ENCODE measurements at places on chromosomes 4 and X. TPM values are rescaled to one million over a fixed set of nuclear protein-coding genes. Genes with fewer than 3 reads are reported as not detected.

Gene ETDA
- not detected for total RNA-seq

Gene UNC5C
- not detected for total RNA-seq

Gene SMIM20
- 14.3 TPM for total RNA-seq

Gene NHSL2
- total RNA-seq = 1.7 TPM

Gene OGT
- total RNA-seq = 330 TPM

Gene MAGIX
- 1.6 TPM for total RNA-seq

Gene F8A3
- total RNA-seq = 14.8 TPM

Gene FGFR3
- not detected for total RNA-seq

Gene ATP1B4
- total RNA-seq = not detected

Gene HADH
- total RNA-seq = 26.4 TPM

Gene SLC7A11
- total RNA-seq = 0.22 TPM

Gene MAP7D3
- 13.0 TPM for total RNA-seq

Gene REELD1
- 2.6 TPM for total RNA-seq

Gene DCAF8L2
- not detected for total RNA-seq

Gene NSG1
- not detected for total RNA-seq

Gene EDNRA
- not detected for total RNA-seq

Gene TMEM35A
- total RNA-seq = not detected

Gene CTAG1B
- total RNA-seq = not detected

Gene RHOH
- total RNA-seq = 209 TPM

Gene HTRA3
- total RNA-seq = not detected

Gene ADH1C
- not detected for total RNA-seq

Gene GASK1B
- 0.39 TPM for total RNA-seq

Gene CACNA1F
- 6.7 TPM for total RNA-seq

Gene KLHL4
- total RNA-seq = not detected

Gene NWD2
- total RNA-seq = not detected

Gene GPR82
- total RNA-seq = not detected

Gene TRMT10A
- total RNA-seq = 4.5 TPM

Gene SLC6A8
- total RNA-seq = 1.8 TPM

Gene GPR143
- total RNA-seq = not detected

Gene RBM41
- total RNA-seq = 36.5 TPM

Gene SHROOM2
- not detected for total RNA-seq

Gene EMCN
- not detected for total RNA-seq

Gene CDKL5
- total RNA-seq = 4.7 TPM

Gene SMIM10L2A
- 0.53 TPM for total RNA-seq

Gene ZMYM3
- total RNA-seq = 40.0 TPM

Gene MGARP
- not detected for total RNA-seq

Gene CWH43
- not detected for total RNA-seq

Gene PCDH10
- total RNA-seq = not detected

Gene ZXDA
- 15.3 TPM for total RNA-seq

Gene RAB40AL
- total RNA-seq = 0.34 TPM

Gene WAS
- 102 TPM for total RNA-seq

Gene PLCXD1
- total RNA-seq = 35.0 TPM

Gene CXCL8
- total RNA-seq = 0.32 TPM

Gene DCX
- not detected for total RNA-seq

Gene SHISA3
- not detected for total RNA-seq

Gene TSPAN5
- total RNA-seq = 5.3 TPM

Gene MAGED4
- total RNA-seq = 8.6 TPM

Gene HSFX2
- 1.9 TPM for total RNA-seq

Gene FAM184B
- total RNA-seq = not detected

Gene MSANTD1
- 5.5 TPM for total RNA-seq

Measured in B cell (primary cell).